ENCODE measurements at places on chromosomes 3 and 15.
A peak's percentile ranks its signal among the peaks of the same experiment; 100 is the strongest.

- DNase-seq, result peak; percentile 86
Measured at GRCh38 chr15:89395996-89396395, 61.4 kb upstream of the POLG start.

DNA sequence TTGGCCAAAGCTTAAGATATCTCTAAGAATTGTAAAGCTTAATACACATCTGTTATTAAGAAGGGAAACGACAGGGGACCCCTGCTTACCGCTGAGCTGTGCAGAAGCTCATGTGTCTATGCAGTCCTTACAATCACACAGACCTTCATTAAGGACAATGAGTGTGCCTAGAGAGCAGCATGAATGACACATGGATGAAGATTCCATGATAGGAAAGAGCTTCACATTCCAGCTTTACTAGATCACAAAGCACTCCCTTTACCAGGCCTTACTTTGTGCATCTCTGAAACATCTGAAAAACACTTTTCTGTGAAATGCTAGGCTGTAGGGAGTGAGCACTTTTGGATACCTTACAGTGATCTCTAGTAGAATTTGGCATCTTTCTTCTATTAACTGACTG is 32.0 kb downstream of the RNF168 start:
- DNase-seq, result no peak

- no peak for DNase-seq
Measured at GRCh38 chr3:187039723-187040414, 99.4 kb downstream of the RPL39L start.

- no peak for DNase-seq
Measured at GRCh38 chr3:44237665-44238064, 4.0 kb upstream of the TOPAZ1 start.

DNA sequence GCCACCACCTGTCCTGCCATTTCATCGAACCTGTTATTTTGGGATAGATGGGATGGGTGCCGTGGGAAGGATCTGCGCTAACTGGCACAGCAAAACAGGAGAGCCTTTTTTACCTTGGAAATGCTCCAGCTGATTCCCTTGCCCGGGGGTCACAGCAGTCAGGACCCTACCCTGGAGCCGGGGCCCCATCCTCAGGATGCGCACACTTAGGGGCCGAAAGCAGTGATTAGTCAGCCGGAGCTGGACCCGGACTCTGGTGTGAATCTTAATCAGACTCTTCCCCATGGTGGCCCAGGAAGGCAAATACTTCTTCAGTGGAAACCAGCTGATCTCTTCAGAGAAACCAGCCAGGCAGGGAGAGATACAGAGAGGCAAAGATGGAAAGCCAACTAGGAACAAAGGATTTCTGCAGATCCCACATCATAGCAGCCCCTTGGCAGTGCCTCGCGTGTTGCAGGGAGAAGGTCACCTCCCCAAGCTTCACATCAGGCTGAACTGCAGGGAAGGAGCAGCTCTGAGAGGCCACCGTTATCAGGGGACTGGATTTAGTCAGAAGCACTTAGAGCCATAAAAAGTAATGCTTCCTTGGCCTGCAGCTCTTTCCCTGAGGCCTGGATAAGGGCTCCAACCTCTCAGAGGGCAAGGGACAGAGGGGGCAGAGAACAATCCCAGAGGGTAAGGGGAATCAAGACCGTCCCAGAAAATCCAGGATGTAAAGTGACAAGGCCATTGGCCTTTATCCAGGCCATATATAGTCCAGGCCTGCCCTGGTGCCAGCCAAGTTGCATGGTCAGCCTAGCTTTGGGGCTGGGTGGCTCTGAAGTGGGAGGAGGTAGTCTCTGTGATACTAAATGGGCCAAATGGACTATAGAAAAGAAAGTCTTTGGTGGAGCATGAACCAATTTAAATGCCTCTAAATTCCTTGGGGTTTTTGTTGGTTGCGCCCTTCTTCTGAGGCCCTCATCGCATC is 52.9 kb downstream of the WDR76 start:
- DNase-seq, result no peak

- DNase-seq, result no peak
Measured at GRCh38 chr3:61978460-61979419, 394.6 kb downstream of the FEZF2 start.

DNA sequence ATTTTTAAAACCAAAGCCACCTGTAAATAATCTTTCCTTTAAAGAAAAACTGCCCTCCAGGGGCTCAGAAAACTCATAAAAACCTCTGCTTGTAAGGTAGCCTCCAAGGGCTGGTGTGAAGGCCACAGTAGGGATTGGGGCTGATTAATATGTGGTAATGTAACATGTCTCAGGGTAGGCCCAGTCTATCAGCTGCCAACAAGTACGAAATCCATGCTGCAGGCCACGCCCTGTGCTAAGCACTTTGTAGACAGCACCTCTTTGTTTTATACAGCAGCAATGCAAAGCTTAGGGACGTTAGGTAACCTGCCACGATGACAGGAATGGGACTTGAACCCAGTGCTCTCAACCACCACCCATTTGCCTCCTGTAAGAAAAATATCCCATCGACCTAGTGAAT is 65.6 kb upstream of the PRICKLE2 start:
- DNase-seq, result peak; percentile 68

GRCh38 chr3:172846103-172846561 is 95.6 kb downstream of the ECT2 start:
- no peak for DNase-seq

DNA sequence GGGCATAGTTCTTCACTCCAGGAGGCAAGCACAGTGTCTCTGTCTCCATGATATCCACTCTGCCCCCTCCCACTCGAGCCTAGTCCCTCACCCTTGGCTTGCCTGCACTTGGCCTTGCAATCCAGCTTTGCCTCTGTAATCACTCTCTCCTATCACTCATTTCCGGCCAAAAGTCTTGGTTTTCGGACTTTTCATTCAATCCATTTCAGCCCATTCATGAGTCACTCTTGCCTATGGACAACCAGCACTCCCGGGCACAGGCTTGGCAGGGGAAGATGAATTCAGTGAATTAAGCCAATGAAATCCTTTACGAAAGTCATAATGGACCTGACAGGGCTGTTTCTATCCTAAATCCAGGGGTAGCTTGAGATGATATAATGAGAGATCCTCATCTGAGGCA is 21.7 kb downstream of the DAZL start:
- no peak for DNase-seq

DNA sequence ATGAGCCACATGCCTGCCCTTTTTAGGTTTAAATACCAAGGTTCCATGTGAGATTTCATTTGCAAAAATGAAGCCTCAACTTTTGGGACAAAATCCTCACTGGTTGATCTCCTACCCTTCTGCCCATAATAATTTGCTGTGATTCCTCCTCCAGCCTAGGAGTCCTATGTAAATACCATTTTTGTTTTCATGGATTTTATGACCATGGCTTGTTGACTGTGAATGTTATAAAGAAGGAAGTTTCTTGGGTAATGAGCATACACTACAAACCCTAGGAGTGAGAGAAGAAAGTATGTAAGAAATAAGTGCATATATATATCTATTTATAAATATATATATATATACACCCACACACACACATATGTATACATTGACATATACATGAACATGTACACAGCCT is 13.1 kb downstream of the RLBP1 start:
- DNase-seq, result no peak

DNA sequence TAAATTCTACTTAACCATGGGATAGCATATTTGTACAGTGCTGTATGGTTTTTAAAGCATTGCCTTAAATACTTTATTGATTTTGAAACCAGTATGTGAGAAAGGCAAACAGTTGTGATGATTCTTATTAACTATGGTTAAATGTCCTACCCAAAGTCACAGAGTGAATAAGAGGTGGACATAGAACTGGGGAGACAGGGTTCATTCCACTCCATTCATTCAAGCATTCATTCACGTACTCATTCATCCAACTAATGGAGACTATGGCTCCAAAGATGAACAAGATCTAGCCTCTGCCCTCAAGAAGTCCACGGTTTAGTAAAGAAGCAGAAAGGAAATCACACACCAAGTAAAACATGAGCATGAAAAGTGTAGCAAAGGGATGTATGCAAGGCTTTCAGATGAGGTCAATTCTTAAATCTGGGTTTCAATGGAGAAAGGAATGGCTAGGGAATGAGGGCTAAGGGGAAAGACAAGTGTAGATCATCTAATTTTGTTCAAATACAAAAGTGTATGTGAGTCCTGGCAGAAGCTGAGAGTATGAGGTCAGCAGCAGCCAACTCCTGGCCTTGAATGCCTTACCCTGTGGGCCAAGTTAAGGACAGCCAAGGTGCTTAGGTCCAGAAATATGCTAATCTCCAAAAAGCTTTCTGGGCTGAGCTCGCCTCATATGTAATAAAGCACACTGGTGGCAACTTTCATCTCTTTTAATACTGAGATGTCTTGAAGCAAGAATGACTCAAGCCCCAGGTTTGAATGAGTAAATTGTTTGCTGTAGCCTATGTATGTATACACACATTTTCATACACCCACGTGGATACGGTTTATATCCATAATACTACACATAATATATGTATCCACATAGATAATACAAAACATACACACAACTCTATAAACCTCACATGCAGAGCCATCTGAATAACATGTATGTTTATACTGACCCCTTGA is 4.3 kb downstream of the TNIK start:
- peak; percentile 29 for DNase-seq

DNA sequence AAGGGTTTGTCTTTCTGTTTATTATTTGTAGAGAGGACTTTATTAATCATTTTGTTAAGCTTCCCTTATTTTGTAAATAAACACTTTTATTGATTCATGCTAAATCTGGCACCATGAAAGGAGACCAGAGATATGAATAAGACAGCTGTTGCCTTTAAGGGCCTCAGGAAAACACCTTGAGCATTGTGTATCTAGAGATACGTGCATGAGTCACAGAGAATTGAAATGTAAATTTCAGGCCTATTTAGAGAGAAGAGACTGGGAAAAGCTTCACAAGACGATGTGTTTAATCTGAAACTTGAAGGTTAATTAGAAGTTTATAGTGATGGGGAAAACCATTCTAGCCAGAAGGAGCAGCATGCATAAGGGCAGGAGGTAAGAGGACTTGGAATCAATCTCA is 28.6 kb upstream of the UTS2B start:
- DNase-seq, result peak; percentile 44

DNA sequence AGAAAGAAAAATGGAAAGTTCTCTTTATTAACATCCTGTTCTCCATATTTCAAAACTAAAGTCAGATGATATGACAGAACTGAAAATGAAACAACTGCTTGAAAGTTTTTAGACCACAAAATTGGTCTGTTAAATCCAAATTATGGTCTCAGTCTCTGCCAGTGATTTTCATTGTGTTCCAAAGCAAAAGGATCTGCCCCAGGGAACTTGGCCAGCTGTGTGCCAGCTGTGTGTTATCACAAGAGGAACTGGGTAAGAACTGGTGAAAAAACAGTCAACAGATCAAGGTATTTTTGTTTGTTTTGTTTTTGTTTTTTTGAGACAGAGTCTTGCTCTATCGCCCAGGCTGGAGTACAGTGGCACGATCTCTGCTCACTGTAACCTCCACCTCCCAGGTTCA is 323.3 kb downstream of the CTNNB1 start:
- DNase-seq, result no peak

DNA sequence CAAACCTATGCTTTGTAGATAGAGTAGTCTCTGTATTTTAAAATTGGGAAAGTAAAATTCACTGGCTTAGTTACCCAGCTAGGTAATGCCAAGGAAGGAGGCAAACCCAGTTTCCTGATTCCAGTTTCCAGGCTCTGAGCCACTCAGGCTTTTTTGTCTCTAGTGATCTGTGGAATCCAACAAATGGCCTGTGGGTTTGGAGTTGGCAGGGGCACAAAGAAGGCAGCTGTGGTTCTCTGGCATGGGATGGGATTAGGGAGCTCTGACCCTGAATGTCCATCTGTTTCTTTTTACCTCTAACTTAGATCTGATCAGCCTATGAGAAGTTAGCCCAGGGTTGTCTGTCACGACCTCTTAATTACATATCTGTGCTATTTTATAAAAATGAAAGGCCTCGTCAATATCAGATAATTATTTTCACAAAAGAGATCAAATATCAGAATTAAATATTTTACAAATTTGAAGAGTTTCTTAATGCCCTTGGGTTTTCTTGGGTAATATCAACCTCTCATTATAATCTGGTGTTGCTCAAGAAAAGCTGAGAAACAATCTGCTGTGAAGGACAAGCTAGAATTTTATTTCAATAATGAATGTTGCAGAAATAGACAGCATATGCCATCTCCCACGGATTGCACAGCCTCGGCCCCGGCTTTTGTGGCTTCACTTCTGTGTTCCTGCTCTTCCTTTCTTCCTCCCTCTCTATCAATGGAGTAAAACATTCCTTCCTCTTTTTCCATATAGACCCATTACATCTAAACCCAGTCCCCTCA is 63.7 kb upstream of the DAZL start:
- DNase-seq, result no peak

GRCh38 chr15:71366522-71366921 is 251.3 kb downstream of the THSD4 start:
- DNase-seq, result no peak

- DNase-seq, result no peak
Measured at GRCh38 chr3:57252404-57252803, 24.9 kb downstream of the APPL1 start.

DNA sequence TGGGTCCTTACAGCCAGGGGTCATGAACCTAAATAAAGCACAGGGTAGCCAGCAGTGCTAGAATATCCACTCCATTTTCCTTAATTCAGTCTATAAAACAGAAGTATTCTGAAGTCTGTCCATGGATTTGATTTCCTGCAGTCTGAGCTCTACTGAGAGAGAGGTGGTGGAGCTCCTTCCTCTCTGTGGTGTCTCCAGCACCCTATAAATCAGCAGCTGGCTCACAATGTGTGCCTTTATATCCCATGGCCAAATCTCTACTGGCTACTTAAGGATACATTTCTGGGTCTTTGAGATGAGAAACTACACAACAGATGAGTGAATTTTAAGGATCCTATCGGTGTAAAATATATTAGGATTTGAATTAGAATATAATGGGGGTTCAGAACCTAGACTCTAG is 339.9 kb upstream of the RBMS3 start:
- DNase-seq, result no peak

DNA sequence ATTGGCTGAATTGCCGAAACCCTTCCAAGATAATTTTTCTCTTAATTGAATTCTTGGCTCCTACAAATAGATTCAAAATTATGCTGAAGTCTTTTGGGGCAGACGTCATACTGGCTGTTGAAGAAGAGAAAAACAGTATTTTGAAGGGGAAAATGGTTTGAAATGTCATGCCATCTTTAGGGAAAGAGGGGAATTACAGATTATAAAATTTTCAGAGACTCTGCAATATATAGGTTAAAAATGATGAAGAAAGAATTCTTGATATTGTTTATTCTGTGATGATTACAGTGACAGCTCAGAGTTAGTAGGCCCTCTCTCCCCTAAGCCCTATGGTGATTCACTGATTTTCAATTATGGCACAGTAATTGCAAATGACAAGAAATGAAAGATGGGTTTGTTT is 86.1 kb downstream of the CGNL1 start:
- DNase-seq, result peak; percentile 16

GRCh38 chr3:62238003-62238402 is 135.3 kb downstream of the FEZF2 start:
- no peak for DNase-seq

GRCh38 chr15:67023517-67024313 is 41.7 kb upstream of the SMAD3 start:
- peak; percentile 49 for DNase-seq

- no peak for DNase-seq
Measured at GRCh38 chr15:33027306-33028035, 167.0 kb downstream of the FMN1 start.

GRCh38 chr3:104291437-104291851 is 1075.3 kb upstream of the ALCAM start:
- DNase-seq, result no peak
